Activated CD4-positive, alpha-beta T cell treated with anti-CD3 and anti-CD28 coated beads, Interleukin-2, amount 10 ng/mL, durations not matched to agents 7 days and 5 days (primary cell): ENCODE measurements at places on chromosomes 1 and 21.

GRCh38 chr1:57380923-57381322 lies 42.9 kb downstream of the DAB1 start:
- DNase-seq, result no peak

GRCh38 chr1:3068564-3069431 lies at the start of gene PRDM16:
TSS of gene PRDM16 (plus strand) at chr1:3069203. CDS start at chr1:3069260, 57 bp downstream.
- DNase-seq, result peak; percentile 26

DNA sequence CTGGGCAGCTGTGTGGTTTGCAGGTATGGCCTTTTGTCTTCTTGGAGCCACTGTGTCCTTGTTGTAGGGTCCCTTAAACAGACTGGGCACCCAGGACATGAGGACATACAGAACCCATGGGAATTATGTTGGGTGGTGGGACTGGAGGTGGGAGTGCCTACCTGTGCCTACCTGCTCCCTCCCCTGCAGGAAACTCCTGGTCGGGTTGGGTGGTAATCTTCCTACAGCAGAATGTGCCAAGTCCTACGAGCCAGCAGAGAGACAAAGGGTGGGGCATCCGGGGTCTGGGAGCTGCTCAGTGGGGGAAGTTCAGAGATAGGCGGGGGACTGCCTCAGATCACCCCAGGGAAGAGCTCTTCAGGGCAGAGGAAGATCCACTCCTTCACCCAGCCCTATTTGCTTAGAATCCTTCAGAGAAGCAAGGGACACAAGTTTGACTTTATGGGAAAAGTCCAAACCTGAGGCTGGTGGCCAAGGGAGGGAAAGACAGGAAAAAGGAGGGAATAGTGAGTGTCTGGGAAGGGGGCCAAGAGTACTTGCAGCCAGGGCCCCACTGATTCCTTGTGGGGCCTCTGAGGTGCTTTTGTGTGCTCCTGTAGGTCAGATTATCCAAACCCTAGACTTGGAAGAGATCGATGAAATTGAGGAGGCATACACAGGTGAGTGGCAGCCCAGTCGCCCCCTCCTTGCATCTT lies 58.3 kb downstream of the KIF21B start:
- DNase-seq, result no peak

DNA sequence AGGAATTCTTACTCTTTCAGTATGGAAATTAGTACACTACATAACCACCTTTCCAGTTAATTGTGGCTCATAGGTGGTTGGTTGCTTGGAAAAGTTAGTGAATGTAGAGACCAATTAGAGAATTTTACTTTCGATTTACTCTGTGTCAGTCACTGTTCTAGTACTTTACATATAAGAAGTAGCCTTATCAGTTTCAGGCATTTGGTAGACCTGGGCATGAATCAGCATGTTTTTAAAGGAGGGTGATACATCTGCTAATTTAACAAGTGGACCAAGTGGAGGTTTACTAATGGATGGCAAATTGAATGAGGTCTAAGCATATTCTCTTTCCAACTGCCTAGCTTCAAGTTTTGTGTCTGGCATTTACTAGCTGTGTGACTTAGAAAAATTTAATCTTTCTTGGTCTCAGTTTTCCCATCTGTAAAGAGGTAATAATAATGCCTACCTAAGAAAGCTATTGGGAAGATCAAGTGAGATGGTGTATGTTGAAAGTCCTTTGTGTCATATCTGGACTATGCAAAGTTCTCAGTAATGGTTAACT lies 1158.6 kb downstream of the PLA2G4A start:
- DNase-seq, result no peak

DNA sequence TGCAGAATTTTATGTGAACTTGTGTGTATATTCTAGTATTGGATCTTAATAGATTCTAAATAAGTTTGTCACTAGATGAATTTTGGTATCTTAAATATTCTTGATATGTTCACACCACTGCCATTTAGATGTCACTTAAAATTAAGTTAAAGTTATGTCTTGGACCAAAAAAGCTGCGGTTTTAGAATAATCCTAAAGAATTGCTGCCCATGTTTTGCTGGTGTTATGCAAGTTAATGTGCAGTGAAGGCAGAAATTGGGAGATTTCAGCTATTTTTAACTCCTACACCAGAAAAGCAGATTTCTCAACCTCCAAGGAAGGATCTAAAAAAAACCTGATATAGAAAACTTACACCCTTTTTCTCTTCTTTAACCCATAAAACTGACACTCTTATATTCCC lies 757 bp downstream of the ACADM start:
- no peak for DNase-seq

GRCh38 chr1:240399381-240399780 lies 212.6 kb downstream of the GREM2 start:
- no peak for DNase-seq

- no peak for DNase-seq
Measured at GRCh38 chr1:57887964-57888491, 464.2 kb upstream of the DAB1 start.

DNA sequence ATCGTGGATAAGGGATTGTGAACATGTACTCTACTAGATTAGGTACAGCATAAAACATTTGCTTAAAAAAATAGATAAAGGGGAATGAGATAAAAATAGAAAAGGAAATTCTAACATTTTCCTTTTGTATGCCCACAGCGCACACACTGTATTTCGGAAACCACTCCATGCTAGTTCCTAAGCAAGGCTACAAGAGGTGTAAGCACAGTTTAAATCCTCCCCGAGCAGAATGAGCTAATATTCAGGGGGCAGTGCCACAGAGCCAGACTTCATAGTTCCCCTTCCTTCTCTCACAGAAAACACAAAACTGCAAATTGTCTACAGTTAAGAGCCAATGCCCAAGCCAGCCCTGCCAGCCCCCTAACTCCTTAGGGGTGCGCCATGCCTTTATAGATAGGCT lies 159.4 kb downstream of the ZNF281 start:
- DNase-seq, result no peak

GRCh38 chr1:112713466-112714312 lies 1.4 kb downstream of the PPM1J start:
- DNase-seq, result no peak

GRCh38 chr1:51192213-51192843 lies 43.7 kb upstream of the RNF11 start:
- DNase-seq, result peak; percentile 73

GRCh38 chr1:73673971-73674370 lies 524.0 kb downstream of the LRRIQ3 start:
- DNase-seq, result no peak

- DNase-seq, result no peak
Measured at GRCh38 chr1:95115708-95116137, 1.4 kb upstream of the TLCD4 start.

DNA sequence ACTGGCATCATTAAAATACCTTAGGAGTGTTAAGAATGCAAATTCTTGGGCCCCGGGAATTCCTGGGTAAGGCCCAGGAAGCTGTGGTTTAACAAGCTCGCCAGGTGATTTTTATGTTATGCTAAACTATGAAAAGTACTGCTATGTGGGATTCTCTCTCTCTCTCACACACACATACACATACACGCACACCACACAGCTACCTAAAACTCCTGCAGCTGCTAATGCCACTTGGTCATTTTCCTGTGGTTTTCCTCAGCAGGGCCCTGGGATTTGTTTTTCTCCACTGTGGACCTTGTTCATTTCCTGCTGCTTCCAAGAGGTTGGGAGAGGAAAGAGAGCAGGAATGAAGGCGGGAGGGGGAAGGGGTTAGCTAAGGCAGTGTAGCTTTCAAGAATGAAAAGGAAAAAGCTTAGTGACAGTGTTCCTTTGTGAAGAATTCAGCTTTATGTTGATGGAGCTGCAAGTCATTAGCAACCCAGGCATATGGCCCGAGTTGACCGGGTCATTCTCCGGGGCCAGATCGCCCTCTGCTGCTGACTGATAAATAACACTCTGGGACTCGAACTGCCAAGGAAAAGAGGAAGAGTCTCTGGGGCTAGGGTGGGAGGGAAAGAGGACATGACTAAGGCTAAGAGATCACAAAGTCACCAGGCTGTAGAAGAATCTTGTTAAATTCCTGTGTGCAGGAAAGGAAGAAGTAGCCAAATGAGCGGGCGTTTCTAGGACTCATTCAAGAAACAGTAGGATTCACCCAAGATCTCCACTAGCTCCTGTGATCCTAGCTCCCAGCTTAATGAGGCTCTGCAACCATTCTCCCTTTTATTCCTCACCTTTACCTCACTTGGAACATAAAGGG lies 30.5 kb upstream of the LRIG2 start:
- peak; percentile 20 for DNase-seq

GRCh38 chr1:185144233-185144632 lies 12.5 kb downstream of the TRMT1L start:
- DNase-seq, result no peak

GRCh38 chr1:91912266-91912665 lies 26.3 kb upstream of the TGFBR3 start:
- no peak for DNase-seq

- DNase-seq, result no peak
Measured at GRCh38 chr21:34890724-34891612, 158.1 kb downstream of the RUNX1 start.

- DNase-seq, result no peak
Measured at GRCh38 chr1:27029517-27029916, 16.9 kb upstream of the TENT5B start.

DNA sequence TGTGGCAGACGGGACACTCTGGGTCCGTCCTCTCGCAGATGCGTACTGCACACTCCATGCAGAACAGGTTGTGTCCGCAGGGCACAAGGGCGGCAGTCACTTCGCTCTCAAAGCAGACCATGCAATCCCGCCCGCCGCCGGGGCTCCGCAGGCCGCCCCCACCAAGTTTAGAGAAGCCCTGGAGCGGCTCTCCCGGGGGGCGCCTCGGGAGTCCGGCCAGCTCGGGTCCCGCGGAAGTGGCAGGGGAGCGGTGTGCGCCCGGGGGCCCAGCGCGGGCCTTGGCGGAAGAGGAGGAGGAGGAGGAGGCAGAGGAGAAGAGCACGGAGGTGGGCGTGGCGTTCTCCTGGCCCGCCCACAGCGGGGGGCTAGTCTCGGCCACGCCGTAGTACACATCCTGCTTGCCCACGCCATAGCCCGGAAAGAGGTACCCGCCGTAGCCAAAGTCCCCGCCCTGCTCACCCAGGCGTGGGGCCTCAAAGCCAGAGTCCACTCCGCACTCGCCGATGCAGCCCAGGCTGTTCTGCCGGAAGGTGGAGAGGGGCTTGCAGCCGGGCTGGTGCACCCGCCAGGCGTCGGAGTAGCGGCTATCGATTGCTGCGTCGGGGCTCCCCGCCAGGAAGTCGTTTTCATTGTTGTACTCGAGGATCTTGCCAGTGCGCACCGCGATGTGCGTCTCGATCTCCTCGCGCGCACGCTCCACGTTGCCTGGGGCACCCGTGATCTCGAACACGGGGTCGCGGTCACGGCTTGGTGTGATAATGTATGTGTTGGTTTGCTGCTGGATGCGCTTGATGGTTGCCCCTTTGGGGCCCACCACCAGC lies 5.4 kb downstream of the MEX3A start:
- no peak for DNase-seq

DNA sequence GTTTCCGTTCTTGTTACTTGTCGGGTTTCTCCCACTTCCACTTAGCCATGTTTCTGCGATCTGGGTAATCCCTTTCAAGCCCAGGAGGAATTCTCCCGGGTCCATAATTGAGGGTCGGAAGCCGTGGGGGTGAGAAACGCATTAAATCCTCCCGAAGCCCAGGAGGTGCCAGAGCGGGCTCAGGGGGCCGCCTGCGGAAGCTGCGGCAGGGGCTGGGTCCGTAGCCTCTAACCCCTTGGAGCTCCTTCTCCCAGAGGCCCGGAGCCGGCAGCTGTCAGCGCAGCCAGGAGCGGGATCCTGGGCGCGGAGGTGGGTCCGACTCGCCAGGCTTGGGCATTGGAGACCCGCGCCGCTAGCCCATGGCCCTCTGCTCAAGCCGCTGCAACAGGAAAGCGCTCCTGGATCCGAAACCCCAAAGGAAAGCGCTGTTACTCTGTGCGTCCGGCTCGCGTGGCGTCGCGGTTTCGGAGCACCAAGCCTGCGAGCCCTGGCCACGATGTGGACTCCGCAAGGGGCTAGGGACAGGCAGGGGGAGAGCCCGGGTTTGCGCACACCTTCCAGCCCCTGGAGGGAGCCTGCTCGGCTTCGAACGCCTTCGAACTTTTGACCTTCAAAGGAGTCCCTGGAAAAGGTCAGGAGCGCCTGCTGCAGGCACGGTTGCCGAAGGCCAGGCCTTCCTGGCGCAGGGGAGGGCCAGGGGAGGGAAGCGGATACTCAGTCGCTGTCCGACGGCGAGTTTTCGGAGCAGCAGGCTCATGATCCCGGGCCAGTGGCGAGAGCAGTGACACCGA lies 1.7 kb upstream of the SIM2 start:
- DNase-seq, result no peak

- no peak for DNase-seq
Measured at GRCh38 chr1:58248072-58248471, 298.5 kb downstream of the OMA1 start.

DNA sequence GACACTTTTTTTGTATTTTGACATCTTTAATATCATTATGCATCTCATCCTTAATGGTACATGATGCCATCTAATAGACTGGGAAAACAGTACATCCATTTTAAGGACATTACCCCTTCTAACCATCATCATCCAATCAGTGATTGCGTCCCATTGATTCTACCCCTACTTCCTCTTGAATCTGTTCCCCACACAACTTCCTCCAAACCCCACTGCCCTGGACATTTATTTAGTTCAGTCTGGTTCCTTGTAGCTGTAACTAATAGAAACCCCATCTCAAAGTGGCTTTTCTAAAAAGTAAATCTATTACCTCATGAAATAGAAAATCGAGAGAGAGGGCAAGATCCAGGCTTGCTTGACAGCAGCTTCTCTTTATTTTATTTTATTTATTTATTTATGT lies 2.1 kb upstream of the ITLN1 start:
- DNase-seq, result no peak

DNA sequence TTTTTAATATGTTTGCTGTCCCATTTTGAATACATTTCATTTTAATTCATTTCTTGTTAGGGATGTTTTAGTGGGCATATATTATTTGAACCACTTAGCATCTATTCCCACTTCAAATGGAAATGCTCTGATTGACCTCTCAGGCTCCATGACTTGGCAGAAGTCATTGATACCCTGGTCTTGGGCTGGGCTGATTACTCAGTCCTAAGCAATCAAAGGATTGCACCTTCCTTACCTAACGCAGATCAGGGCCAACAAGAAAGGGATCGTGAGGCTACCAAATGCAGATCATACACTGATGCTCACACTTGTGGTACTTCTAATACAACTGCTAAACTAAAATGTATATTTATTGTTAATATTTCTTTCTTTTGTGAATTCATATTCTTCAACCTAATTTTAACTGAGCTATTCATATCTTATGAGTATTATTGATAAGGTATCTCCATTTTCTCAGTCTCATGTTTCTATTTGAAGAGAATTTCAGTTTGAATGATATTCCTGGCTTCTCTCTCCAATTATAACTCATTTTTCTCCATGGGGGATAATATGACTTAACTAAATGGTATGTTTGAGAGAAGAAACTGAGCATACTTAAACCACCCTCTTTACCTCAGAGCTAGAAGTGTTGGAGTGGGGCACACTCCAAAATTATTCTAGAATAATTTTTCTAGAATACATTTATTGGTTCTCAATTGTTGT lies 615.5 kb upstream of the ADAMTS5 start:
- no peak for DNase-seq
